ENCODE measurements at places on chromosomes 4 and X. TPM values are rescaled to one million over a fixed set of nuclear protein-coding genes. Genes with fewer than 3 reads are reported as not detected.
A peak's percentile ranks its signal among the peaks of the same experiment; 100 is the strongest.

Gene SCRG1
- not detected for total RNA-seq

Gene CLCN5
- 25.3 TPM for total RNA-seq

- DNase-seq: peak; percentile 78
- H3K27ac ChIP-seq: no peak overlapping the region
- H3K27me3 ChIP-seq: no peaks in the 10 kb centered on the region
- H3K4me3 ChIP-seq: no peak overlapping the region
- H3K4me1 ChIP-seq: no peaks in the 10 kb centered on the region
- no peaks in the 10 kb centered on the region for H3K36me3 ChIP-seq
Measured at GRCh38 chr4:7073526-7074390, 5.9 kb upstream of the GRPEL1 start.

GRCh38 chr4:36322921-36323354 is 41.5 kb downstream of the DTHD1 start:
- no peaks in the 10 kb centered on the region for H3K36me3 ChIP-seq
- H3K27ac ChIP-seq: no peak overlapping the region
- no peak for DNase-seq
- no peaks in the 10 kb centered on the region for H3K27me3 ChIP-seq
- H3K4me1 ChIP-seq: no peaks in the 10 kb centered on the region

Gene PALLD
- total RNA-seq: 44.1 TPM

Gene RIPPLY1
- total RNA-seq: not detected

DNA sequence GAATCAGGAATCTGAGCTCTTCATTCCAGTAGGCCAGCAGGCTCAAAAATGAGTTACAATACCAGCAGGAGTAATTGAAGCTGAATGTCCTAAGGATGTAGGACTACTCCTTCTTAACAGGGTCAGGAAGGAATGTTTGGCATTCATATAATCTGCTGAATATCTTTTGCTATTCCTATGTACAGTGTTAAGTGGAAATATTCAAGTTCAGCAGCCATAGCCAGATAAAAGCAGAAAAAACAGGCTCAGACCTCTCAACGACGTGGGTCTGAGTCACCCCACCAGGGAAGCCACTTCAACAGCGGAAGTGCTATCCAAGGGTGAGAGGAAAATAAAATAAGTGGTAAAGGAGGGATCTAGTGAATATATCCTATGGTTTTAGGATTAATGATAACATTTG is 577.0 kb downstream of the SPOCK3 start:
- H3K27ac ChIP-seq: no peak overlapping the region
- no peaks in the 10 kb centered on the region for H3K36me3 ChIP-seq
- H3K4me3 ChIP-seq: no peak overlapping the region
- H3K4me1 ChIP-seq: no peaks in the 10 kb centered on the region
- DNase-seq: peak; percentile 5
- no peaks in the 10 kb centered on the region for H3K27me3 ChIP-seq

- no peak for DNase-seq
- no peak overlapping the region for H3K27ac ChIP-seq
- no peaks in the 10 kb centered on the region for H3K4me1 ChIP-seq
Measured at GRCh38 chr4:142278663-142279062, 567.4 kb downstream of the INPP4B start.

DNA sequence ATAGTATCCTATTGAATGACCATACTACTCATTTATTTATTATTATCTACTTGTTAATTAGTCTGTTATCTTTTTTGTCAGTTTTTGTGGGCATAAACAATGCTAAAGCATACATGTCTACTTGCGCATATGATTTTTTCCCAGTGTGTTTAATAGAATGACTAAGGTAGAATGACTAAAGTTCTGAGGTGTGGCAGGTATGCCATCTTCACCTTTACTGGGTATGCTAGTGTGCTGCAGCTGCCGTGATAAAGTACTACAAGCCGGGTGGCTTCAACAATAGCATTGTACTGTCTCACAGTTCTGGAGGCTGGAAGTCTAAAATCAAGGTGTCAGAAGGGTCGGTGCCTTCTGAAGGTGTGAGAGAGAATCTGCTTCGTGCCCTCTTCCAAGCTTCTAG is 19.2 kb downstream of the CD38 start:
- no peak overlapping the region for H3K4me3 ChIP-seq
- peaks cover 24% of the 10 kb centered on the region for H3K27me3 ChIP-seq
- no peak overlapping the region for H3K27ac ChIP-seq
- no peaks in the 10 kb centered on the region for H3K4me1 ChIP-seq

Measured in A673 (cell line).